ENCODE measurements at places on chromosomes 2 and 18.

GRCh38 chr18:24039671-24040070 lies 25.1 kb downstream of the TTC39C start:
- DNase-seq = no peak

DNA sequence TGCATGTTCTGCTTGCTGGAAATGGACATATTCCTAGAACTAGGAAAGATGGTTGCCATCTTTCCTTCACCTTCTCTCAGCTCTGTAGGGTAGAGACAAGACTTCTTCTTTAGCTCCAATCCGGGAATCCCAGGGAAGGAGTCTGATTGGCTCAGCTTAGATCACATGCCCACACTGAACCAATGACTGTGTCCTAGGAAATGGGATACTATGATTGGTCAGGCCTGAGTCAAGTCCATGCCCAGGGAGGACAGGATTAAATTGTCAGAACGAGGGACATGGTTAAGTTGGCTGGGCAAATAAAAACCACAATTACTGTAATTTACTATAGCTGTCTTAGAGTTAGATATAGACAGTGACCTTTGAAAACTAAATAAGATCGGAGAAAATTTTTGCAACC lies 31.4 kb downstream of the SEMA4F start:
- no peak for DNase-seq

- DNase-seq = no peak
Observed at GRCh38 chr2:143422681-143423080, 293.5 kb downstream of the ARHGAP15 start.

DNA sequence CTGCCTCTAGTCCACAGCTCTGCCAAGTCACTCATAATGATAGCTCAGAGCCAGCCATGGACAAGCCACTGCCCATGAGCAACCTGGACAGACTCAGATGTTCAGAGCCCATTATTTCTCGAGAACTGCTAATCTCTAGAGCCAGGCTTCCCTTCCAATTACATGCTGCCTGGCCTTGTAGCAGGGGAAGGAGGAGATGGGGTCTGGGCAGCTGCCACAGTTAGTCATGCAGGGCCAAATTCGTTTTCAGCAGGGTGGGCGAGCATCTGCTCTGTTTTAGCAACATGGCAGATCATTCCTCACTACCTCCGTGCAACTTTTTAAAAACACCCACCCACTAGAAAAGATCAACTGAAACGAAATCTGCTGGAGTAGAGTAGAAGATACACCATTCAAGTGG lies 141.8 kb downstream of the MYO5B start:
- DNase-seq = no peak

- DNase-seq = no peak
Observed at GRCh38 chr2:54649191-54649590, 74.3 kb upstream of the EML6 start.

- DNase-seq = no peak
Observed at GRCh38 chr18:79476031-79476917, 80.5 kb downstream of the NFATC1 start.

- DNase-seq = no peak
Observed at GRCh38 chr2:109417701-109418335, 195.9 kb downstream of the SEPTIN10 start.

DNA sequence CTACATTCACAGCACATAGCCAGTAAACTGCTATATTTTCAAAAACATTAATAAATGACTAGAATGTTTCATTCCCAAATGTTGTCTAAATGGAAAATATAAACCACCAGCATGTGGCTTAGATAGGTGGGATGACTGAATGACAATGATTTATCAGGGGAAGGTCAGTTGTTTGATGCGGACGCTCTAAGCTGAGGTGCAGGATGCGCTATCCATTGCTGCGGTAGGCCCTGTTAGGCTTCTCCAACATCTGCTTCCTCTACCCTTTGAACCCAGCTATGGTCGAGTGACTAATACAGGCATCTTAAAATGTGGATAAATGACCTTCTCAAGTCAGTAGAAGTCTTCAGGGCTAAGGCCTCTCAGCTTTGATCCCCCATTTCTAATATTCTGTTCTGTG lies 584.2 kb downstream of the CMPK2 start:
- no peak for DNase-seq

DNA sequence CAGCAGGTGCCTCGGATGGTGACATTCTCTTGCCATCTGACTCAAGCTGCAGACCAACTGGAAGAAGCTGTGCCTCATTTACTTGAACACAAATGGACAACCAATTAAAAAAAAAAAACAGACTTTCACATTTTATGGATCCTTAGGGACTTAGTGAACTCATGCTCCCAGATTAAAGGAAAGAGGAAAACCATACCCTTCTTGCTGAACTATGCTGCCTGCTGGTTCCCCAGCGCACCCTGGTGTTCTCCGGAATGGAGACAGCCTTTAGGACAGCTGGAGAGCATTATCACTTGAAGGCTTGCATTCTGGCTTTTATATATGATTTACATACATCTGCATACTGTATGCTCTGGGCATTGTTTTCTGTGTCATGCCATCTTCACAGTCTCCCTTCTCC lies 370.7 kb downstream of the SLC4A3 start:
- DNase-seq = no peak

DNA sequence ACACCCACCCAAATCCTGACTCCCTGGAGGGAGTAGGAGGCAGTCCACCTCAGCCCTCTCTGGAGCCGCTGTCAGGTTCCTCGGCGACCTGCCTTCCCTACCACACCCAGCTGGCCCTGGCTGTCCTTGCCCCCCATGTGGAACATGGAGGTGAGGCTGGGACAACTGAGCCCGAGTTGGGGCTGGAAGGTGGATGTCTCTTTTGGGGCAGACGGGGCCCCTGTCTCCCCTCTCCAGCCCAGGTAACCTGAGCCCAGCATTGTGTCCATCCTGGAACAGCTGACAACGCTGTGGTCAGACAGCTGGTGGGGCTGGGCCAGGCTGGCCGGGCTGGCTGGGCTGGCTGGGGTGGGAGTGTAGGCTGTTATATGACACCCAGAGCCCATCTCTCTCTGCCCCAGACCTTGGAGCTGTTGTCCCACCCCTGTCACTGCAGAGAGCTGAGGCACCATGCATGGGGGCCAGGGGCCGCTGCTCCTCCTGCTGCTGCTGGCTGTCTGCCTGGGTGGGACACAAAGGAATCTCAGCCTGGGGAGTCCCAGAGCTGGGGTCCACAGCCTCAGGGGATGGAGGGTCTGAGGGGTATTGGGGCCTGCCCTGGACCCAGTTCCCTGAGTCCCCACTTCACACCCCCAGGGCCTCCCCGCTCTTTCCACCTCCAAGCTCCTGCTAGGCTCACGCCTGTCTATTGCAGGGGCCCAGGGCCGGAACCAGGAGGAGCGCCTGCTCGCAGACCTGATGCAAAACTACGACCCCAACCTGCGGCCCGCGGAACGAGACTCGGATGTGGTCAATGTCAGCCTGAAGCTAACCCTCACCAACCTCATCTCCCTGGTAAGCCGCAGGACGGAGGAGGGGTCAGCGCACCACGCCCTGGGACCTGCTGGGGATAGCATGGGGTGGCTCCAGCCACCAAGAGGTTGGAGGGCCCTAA lies at the start of gene CHRNG:
Gene CHRNG (plus strand): TSS at position 395 of the 934 bp plus-strand sequence. CDS start 56 bp downstream, at position 451.
- no peak for DNase-seq

DNA sequence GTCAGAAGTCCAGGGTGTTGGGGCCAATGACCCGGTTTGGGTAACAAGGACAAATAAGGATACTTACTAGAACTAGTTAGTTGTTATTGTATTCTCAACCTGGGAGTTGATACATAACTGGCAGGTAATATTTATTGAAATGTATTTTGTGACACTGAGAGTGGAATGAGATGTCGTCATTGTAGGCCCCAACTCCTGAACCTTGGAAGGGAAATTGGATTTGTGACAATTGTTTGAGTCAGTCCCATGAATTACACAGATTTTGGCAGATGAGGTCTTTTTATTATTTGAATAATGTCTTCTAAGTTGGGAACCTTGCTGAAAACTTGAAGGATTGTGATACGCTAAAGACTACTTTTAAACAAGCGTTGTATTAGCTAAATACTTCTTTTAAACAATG lies 5.1 kb downstream of the TIMM21 start:
- DNase-seq = no peak

DNA sequence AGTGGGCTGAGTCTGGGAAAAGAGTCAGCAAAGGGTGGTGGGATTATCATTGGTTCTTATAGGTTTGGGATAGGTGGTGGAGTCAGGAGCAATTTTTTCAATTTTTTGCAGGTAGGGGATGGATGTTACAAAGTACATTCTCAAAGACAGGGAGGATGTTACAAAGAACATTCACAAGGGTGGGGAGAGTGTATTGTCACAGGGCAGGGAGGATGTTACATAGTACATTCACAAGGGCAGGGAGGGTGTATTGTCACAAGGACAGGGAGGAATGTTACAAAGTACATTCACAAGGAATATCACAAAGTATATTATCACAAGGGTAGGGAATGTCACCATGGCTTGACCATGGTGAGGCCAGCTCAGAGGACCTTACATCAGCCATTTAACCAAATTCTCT lies 58.6 kb upstream of the WDR75 start:
- no peak for DNase-seq

GRCh38 chr2:165967746-165968145 lies 14.2 kb upstream of the TTC21B start:
- no peak for DNase-seq

DNA sequence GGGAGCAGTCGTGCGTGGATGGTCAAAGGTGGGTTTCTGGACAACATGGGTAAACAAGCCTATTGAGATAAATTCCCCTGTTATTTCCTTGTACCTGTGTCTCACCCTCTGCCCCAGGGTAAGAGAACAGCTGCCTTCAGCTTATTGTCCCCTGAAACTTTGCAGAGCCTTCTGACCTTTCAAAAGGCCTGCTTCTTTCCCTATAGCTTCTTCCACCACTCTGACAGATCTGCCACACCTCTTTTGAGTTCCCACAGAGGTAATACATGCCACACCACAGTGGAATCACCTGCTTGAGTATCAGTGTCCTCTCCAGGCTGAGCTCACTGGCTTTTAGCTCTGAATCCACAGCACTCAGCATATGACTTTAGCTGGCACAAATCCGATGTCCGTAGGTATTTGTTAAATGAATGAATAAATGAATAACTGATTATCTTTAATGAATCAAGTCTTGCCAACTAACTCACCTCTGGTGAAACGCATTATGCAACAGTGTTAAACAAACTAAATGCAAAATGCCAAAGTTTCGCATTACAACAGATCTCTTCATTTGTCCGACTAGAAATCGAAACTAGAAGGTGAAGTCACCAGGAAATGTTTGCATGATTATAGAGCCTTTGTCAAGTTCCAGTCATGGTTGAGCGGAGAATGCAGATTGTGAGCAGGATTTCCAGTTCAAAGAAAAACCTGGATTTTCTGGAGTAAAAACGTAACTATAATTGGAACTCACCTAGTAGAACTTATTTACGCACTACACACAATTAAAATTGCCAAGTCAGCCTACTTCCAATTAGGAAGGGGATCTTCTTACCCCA lies 16.4 kb downstream of the DYNAP start:
- peak; percentile 98 for DNase-seq

- DNase-seq = no peak
Observed at GRCh38 chr18:78422336-78422735, 557.3 kb upstream of the SALL3 start.

DNA sequence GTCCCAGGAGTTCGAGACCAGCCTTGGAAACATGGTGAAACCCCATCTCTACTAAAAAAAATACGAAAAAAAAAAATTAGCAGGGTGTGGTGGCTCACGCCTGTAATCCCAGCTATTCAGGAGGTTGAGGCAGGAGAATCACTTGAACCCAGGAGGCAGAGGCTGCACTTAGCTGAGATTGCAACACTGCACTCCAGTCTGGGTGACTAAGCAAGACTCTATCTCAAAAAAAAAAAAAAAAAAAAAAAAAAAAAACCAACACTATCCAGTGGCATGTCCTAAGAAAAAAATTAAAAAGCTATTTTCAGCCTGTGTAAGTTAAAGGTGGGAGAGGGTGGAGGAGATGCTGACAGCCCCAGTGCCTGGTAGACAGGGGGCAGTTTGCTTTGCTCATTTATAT lies 32.2 kb upstream of the REL start:
- DNase-seq = no peak

- no peak for DNase-seq
Observed at GRCh38 chr2:121200011-121200347, 85.0 kb downstream of the TFCP2L1 start.

DNA sequence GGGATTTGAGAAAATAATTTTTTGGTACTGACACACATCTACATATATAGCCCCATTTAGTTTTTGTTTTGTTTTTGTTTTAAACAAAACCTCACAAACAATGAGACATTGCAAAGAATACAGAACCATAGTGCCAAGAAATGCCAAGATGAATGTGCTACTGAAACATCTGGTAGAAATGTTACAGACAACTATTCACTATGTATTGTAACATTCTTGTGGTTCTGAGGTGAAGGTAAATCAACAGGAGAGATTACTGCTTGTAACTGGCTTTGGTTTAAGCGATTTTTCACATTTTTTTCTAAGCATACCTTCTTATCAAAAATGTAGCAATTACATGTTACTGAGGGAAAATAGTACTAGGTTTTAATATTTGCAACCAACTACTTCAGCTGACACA lies 281.3 kb downstream of the ZNF804A start:
- no peak for DNase-seq

Data from kidney tubule cell (primary cell).